Effector memory CD8-positive, alpha-beta T cell (primary cell): ENCODE measurements at places on chromosomes 3 and 15.

- peaks cover 61% of the 10 kb centered on the region for H3K27me3 ChIP-seq
- no peak overlapping the region for H3K27ac ChIP-seq
- no peak overlapping the region for H3K4me3 ChIP-seq
Measured at GRCh38 chr3:187673012-187673411, 2.8 kb upstream of the SST start.

DNA sequence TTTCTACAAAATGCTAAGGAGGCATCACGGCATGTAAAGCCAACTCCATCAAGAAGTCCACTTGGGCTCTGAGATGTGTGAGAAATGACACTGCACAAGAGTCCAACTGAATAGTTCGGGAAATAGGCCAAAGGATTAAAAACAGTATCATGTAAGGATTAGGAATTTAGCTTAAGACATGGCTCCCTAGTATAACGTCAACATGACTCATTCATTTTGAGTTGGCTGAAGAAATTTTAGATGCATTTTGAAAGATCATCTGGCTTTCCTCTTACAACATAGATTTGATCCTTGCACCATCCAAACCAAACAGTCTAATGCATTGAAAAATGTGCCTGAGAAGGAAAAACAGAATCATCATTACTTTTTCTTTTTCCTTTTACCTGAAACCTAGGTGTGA lies 109.3 kb upstream of the MME start:
- DNase-seq = no peak
- no peaks in the 10 kb centered on the region for H3K27me3 ChIP-seq
- H3K36me3 ChIP-seq = no peaks in the 10 kb centered on the region
- H3K27ac ChIP-seq = no peak overlapping the region

DNA sequence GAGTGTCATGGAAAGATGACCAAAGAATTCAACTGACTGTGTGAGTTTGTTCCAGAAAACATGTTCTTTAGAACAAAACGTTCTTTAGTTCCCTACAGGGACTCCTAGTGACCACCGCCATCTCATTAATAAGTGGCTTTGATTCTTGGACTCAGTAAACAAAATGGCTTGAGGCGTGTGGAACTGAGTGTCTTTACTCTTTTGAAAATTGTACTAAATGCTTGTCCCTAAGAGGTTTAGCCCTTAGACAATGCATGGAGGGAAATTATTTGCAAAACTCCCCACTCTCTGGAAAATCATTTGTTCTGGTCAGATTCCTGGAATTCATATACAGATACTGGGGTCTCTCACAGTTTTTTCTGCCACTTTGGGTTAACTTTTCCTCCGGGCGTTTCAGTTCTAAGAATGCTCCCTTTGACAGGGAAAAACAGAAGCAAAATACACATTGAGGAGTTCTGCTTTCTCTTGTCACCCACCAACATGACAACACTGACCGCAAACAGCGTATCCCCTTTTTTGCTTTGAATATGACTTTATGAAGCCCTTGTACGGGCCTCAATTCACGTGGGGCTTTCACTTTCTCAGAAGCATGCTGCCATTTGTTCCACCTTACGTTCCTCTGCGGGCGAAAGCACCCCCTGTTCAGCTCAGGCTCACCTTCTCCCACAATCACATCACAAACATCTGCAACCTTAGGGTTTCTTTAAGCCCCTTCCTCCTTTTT lies 15.3 kb upstream of the NRROS start:
- H3K4me3 ChIP-seq = peak overlapping the region; percentile 70
- no peak overlapping the region for H3K27ac ChIP-seq
- H3K27me3 ChIP-seq = no peaks in the 10 kb centered on the region
- H3K4me1 ChIP-seq = peaks cover 20% of the 10 kb centered on the region
- DNase-seq = no peak

- peaks cover 42% of the 10 kb centered on the region for H3K27me3 ChIP-seq
- no peak overlapping the region for H3K4me3 ChIP-seq
- H3K36me3 ChIP-seq = peaks cover 5% of the 10 kb centered on the region
- H3K27ac ChIP-seq = no peak overlapping the region
Measured at GRCh38 chr15:88918738-88919137, 5.6 kb upstream of the MFGE8 start.

- H3K4me1 ChIP-seq = no peaks in the 10 kb centered on the region
- H3K4me3 ChIP-seq = no peak overlapping the region
Measured at GRCh38 chr3:100419406-100419805, 18.1 kb downstream of the LNP1 start.

DNA sequence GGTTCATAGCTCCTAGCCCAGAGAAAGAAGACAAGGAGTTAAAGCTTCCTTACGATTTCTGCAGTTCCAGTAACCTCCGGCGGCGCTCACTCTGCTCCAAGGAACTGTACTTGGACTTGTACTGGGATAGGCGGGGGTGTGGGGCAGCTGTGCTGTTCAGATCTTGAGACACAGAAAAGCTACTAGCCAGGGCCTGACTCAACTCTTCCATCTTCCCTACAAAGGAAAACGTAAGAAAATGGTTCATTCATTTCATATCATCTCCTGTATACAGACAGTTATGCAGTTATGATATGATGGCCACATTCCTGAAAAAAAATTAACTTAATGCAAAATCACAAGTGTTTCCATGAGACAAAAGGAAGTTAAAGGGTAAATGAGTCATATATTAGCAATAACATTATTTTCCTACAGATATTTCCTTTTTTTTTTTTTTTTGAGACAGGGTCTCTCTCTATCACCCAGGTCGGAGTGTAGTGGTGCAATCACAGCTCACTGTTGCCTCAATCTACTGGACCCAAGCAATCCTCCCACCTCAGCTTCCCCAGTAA lies 4.6 kb downstream of the SNUPN start:
- H3K4me3 ChIP-seq = peak overlapping the region; percentile 32
- peaks cover 20% of the 10 kb centered on the region for H3K4me1 ChIP-seq
- H3K36me3 ChIP-seq = peaks cover 51% of the 10 kb centered on the region
- H3K27me3 ChIP-seq = no peaks in the 10 kb centered on the region
- no peak for DNase-seq

- H3K36me3 ChIP-seq = peaks cover 5% of the 10 kb centered on the region
- no peak for DNase-seq
- H3K4me3 ChIP-seq = no peak overlapping the region
- no peaks in the 10 kb centered on the region for H3K27me3 ChIP-seq
- no peaks in the 10 kb centered on the region for H3K4me1 ChIP-seq
Measured at GRCh38 chr3:119403201-119403600, 60.2 kb downstream of the TMEM39A start.

GRCh38 chr3:166279636-166280035 lies 442.4 kb upstream of the BCHE start:
- no peak for DNase-seq
- no peak overlapping the region for H3K27ac ChIP-seq
- H3K4me1 ChIP-seq = no peaks in the 10 kb centered on the region
- no peaks in the 10 kb centered on the region for H3K36me3 ChIP-seq
- H3K27me3 ChIP-seq = no peaks in the 10 kb centered on the region
- no peak overlapping the region for H3K4me3 ChIP-seq

DNA sequence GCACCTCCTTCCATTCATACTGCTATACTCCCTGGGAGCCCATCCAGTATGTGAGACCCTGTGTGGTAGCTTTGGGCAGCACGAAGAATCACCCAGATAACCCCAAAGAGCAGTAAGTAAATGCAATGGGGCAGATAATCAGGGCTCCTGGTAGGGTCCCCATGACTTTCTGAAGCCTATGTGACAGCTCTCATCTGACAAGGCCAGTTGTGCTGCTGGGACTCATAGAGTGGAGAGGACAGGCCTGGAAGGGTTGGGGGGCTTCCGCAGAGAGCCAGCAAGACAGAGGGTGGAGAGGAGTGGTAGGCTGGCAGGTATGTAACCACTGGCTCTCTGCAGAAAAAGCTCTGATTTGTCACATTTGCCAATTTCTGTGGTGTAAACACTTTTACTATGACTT lies 3.2 kb upstream of the SLC6A20 start:
- peaks cover 5% of the 10 kb centered on the region for H3K4me1 ChIP-seq
- H3K4me3 ChIP-seq = no peak overlapping the region
- H3K36me3 ChIP-seq = no peaks in the 10 kb centered on the region
- H3K27ac ChIP-seq = no peak overlapping the region

DNA sequence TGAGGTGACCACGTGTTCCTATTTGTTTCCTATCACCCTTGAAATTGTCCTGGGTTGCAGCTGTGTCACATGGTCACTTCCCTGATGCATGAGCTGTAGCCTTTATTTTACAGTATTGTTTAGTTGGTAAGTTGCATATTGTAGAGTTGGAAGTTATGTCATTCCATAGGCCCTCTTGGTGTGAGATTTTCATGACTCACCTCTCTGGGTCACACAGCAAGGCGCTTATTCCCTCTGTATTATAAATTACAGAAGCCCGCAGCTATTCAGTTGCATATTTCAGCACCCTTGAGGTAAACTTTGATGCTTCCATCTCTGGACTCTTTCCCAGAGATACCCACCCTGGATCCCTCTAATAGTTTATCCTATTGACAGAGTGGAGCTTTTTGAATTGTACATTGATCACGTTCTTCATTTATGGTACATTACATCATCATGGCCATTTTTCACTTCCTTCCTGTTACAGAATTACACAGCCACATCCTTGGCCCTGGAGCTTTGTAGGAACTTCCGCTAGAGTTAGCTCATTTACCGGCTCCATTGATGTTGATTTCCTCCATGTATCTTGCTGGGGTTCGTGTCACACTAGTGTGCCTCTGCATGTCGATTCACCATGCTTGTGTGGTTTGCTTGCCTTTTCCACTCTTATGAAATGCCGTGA lies 543.1 kb upstream of the RGMA start:
- no peaks in the 10 kb centered on the region for H3K36me3 ChIP-seq
- peaks cover 38% of the 10 kb centered on the region for H3K27me3 ChIP-seq
- no peaks in the 10 kb centered on the region for H3K4me1 ChIP-seq
- H3K27ac ChIP-seq = no peak overlapping the region

GRCh38 chr15:96648866-96649265 lies 318.4 kb downstream of the NR2F2 start:
- H3K27ac ChIP-seq = no peak overlapping the region
- peaks cover 9% of the 10 kb centered on the region for H3K27me3 ChIP-seq
- no peaks in the 10 kb centered on the region for H3K4me1 ChIP-seq
- H3K4me3 ChIP-seq = no peak overlapping the region

DNA sequence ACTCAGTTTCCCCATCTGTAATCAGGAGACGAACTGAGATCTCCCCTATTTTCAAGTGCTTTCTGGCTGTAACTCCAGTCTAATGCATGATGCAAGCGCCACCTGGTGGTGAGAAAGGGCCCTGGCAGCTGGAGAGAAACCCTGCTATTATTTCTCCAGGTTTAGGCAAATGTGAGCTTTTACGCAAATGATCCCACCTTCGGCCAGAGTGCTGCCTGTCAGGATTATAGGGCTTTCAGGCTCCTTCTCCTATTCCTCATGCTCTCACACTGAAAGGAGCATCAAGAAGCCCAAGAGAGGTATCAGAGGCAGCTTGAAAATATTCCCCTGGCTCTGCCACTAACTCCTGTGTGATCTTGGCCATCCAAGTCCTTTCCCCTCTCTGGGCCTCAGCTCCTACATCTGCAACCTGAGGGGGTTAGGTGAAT lies 93.9 kb upstream of the RASGRF1 start:
- H3K36me3 ChIP-seq = peaks cover 2% of the 10 kb centered on the region
- H3K27ac ChIP-seq = no peak overlapping the region
- DNase-seq = peak; percentile 57
- H3K27me3 ChIP-seq = peaks cover 11% of the 10 kb centered on the region

GRCh38 chr3:127706785-127707351 lies 34.1 kb downstream of the ABTB1 start:
- H3K27me3 ChIP-seq = peaks cover 19% of the 10 kb centered on the region
- H3K4me3 ChIP-seq = no peak overlapping the region
- H3K27ac ChIP-seq = no peak overlapping the region

GRCh38 chr15:61327019-61327631 lies 98.0 kb upstream of the RORA start:
- no peaks in the 10 kb centered on the region for H3K4me1 ChIP-seq
- no peaks in the 10 kb centered on the region for H3K36me3 ChIP-seq
- no peak for DNase-seq
- peaks cover 42% of the 10 kb centered on the region for H3K27me3 ChIP-seq
- no peak overlapping the region for H3K27ac ChIP-seq
- no peak overlapping the region for H3K4me3 ChIP-seq

- peaks cover 3% of the 10 kb centered on the region for H3K36me3 ChIP-seq
- peaks cover 39% of the 10 kb centered on the region for H3K27me3 ChIP-seq
- H3K27ac ChIP-seq = no peak overlapping the region
- no peak for DNase-seq
- H3K4me3 ChIP-seq = no peak overlapping the region
- H3K4me1 ChIP-seq = no peaks in the 10 kb centered on the region
Measured at GRCh38 chr3:132773071-132773619, 50.9 kb upstream of the NPHP3 start.

- H3K36me3 ChIP-seq = no peaks in the 10 kb centered on the region
- H3K4me3 ChIP-seq = no peak overlapping the region
- no peaks in the 10 kb centered on the region for H3K4me1 ChIP-seq
- no peak overlapping the region for H3K27ac ChIP-seq
- no peak for DNase-seq
Measured at GRCh38 chr3:126493739-126494138, 18.0 kb upstream of the ZXDC start.

DNA sequence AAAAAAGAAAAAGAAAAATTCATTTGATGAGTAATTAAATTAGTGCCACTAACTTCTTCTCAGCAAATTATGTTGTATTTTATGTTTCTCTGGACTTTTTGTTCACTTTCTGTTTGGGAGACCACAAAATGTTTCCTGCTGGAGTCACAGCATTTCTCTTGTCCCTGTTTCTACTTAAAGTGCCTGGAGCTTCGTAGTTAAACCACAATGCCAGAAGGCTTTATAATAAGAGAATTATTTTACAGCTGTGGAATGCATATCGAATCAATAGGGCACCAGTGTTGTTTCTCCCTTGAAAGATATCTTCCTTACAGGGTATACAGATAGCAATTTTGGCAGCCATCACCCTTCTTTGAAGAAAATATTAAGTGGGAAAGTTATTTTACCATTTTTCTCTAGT lies 3.2 kb downstream of the DTWD1 start:
- H3K36me3 ChIP-seq = peaks cover 15% of the 10 kb centered on the region
- DNase-seq = no peak
- no peak overlapping the region for H3K4me3 ChIP-seq
- H3K27ac ChIP-seq = no peak overlapping the region
- peaks cover 30% of the 10 kb centered on the region for H3K4me1 ChIP-seq

GRCh38 chr3:62145086-62145757 lies 228.1 kb downstream of the FEZF2 start:
- H3K36me3 ChIP-seq = peaks cover 4% of the 10 kb centered on the region
- no peaks in the 10 kb centered on the region for H3K27me3 ChIP-seq
- no peaks in the 10 kb centered on the region for H3K4me1 ChIP-seq
- no peak overlapping the region for H3K27ac ChIP-seq
